Stimulated activated CD8-positive, alpha-beta memory T cell treated with anti-CD3 and anti-CD28 coated beads, Interleukin-2, amount 100 ng/mL, for 1 hour (primary cell): ENCODE measurements at places on chromosomes 12 and 14.

GRCh38 chr14:33948145-33948868, 2.6 kb downstream of the EGLN3 start:
- DNase-seq, result no peak

DNA sequence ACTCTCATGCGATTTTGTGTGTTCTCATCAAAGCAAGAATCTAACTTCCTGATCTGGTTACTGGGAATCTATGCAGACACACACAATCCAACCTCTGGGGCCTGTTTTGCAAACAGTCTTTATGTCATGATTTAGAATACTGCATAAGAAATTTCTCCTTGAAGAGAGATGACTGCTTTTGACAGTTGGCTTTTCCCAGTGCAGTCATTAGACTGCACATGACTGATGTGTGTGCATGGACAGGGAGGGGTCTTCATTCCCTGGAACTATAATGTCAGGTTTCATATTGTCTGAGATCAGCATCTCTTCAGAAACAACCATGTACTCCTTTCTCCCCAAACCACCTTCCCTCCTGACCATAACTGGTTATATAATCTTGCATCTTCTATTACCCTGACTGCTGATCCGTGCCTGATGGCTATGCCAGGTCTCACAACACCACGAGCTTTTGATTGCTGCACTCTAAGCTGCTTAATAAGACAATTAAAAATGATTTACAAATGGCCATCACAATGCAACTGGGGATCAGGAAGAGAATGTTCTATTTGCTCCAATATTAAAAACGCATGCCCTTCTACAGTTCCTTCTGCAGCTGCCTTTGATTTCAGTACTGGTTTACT, 995.4 kb downstream of the NRXN3 start:
- DNase-seq, result no peak

- DNase-seq, result no peak
Observed at GRCh38 chr12:24378548-24379407, 429.3 kb upstream of the SOX5 start.

GRCh38 chr12:62909340-62909739, 25.6 kb downstream of the PPM1H start:
- no peak for DNase-seq

DNA sequence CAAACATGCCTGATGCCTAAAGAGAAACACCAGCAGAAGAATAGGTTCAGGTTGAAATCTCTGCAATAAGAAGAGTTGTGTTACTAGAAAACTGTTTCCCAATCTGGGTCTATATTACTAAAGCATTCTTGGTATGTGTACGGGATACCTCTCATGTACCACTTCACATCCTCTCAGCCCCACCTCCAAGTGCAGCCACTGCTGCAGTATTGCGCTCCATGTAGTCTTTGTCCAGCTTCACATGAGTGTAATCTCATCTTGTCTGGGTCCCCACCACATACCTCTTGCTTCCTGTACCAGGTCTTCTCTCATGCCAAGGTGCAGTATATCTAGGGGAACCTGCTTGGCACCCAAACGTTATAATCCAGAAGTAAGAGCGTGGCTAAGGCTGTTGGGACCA, 187.5 kb upstream of the EEA1 start:
- no peak for DNase-seq

- DNase-seq, result no peak
Observed at GRCh38 chr12:131860472-131861260, 32.5 kb downstream of the MMP17 start.
